ENCODE measurements at places on chromosomes 12 and 14. TPM values are rescaled to one million over a fixed set of nuclear protein-coding genes. Genes with fewer than 3 reads are reported as not detected.
A peak's percentile ranks its signal among the peaks of the same experiment; 100 is the strongest.

- H3K4me1 ChIP-seq: no peaks in the 10 kb centered on the region
- no peak for DNase-seq
- no peak overlapping the region for H3K27ac ChIP-seq
- peaks cover 11% of the 10 kb centered on the region for H3K27me3 ChIP-seq
Measured at GRCh38 chr14:55449116-55449515, 8.7 kb upstream of the TBPL2 start.

DNA sequence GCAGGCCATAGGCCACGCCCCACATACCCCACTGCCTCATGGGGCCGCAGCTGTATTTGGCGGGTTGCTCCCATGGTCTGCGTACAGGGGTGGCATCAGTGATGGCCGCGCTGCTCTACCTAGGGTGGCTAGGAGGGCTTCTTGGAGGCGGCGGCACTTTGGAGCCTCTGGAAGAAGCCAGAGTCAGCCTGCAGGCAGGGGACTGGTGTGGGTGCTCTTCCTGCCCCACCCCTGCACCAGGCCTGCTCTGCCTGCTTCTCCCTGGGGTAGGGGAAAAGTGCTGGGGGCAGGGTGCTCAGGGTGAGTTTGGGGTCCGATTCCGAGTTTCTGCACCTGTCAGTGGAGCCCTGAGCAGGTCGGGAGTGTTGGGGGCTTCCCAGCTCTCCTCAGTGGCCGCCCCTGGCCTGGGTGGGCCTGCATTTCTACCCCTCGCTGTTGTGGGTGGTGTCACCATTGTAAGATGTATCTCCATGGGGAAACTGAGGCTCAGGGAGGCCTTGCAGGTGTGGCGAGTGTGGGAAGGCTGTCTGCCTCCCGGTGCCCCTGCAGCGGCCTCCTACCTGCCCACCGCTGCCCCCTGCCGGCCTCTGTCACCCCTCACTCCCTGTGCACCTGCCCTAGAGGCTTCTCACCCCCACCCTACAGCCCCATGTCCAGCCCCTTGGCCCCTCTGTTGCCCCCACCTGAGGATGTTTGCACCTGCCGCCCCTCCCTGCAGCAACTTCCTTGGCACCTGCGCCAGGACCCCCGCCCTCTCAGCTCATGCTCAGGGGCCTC, 5.5 kb downstream of the CEP170B start:
- DNase-seq: peak; percentile 57
- H3K36me3 ChIP-seq: no peaks in the 10 kb centered on the region
- peaks cover 13% of the 10 kb centered on the region for H3K27me3 ChIP-seq
- H3K4me1 ChIP-seq: peaks cover 10% of the 10 kb centered on the region
- no peak overlapping the region for H3K27ac ChIP-seq

GRCh38 chr14:76953311-76953945, 75.1 kb downstream of the IRF2BPL start:
- peak overlapping the region; percentile 60 for H3K4me3 ChIP-seq
- peak; percentile 76 for DNase-seq
- H3K27me3 ChIP-seq: no peaks in the 10 kb centered on the region
- no peaks in the 10 kb centered on the region for H3K36me3 ChIP-seq
- peak overlapping the region; percentile 87 for H3K27ac ChIP-seq
- peaks cover 78% of the 10 kb centered on the region for H3K4me1 ChIP-seq

DNA sequence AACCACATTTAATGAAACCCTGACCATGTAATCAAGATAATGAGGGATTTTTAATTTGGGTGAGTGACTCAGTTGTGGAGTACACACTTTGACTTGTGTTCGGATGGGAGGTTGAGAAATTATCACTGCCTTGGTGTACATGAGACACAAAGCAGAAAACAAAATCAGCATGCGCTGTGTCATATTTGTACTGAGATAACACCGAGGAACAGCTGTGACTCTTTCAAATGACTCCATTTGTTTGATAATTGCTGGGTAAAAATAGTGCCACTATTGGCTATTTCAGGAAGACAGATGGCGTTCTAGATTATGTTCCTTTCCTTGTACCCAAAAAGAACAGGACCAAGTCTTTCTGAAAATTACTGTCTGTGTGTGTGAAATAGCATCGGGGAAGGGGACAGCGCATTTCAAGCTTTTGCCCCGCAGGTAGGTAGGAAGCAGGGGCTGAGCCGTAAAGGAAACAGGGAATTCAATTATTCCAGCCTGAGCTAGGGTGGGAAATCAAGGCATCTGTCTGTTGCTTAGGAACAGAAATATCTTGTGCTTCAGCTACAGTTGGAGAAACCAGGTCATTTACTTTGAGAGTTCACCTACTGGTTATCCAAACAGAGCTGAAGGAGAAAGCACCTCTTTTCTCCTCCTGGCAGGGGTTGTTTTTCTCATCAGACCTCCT, 114.3 kb downstream of the SNAPC1 start:
- DNase-seq: no peak
- H3K36me3 ChIP-seq: no peaks in the 10 kb centered on the region
- H3K27ac ChIP-seq: no peak overlapping the region
- H3K27me3 ChIP-seq: peaks cover 58% of the 10 kb centered on the region

- no peak overlapping the region for H3K4me3 ChIP-seq
- no peaks in the 10 kb centered on the region for H3K4me1 ChIP-seq
- no peak overlapping the region for H3K27ac ChIP-seq
- DNase-seq: no peak
- peaks cover 2% of the 10 kb centered on the region for H3K27me3 ChIP-seq
Measured at GRCh38 chr12:15819644-15820437, 30.7 kb upstream of the EPS8 start.

DNA sequence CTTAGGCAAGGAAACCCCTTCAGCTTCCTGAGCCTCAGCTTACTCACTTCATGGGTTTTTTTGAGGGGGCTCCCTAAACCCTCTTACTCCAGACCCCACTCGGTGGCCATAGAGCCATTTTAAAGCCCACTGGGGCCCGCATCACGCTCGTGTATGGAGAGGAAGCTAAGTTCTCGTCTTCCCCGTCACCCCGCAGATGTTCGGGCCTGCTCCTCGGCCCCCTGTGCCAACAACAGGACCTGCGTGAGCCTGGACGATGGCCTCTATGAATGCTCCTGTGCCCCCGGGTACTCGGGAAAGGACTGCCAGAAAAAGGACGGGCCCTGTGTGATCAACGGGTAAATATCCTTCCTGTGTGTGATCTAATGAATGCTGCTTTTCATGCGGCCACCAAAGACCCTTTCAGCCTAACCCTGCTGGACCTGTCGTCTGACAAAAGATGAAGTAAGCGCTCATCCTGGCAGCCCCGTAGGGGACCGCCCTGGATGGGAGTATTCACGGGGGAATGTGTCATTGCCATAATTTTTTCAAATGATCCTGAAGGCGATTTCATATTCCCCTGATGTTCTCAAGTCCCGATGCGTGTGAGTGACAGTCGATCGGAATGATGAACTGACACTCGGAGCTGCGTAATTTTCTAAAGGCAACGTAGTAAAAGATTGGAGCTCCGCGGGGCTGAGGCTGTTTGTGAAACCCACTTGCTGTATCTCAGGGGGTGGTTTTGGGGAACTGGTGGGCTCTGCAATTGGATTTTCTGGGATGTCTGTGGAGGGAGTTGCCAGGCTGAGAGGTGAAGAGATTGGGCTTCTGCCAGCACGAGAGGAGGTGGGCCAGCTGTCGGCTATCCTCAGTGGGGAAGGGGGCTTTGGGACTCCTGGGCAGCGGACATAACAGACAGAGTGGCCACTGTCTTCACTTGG, 5.4 kb downstream of the DLK1 start:
- no peak overlapping the region for H3K4me3 ChIP-seq
- H3K4me1 ChIP-seq: no peaks in the 10 kb centered on the region
- no peaks in the 10 kb centered on the region for H3K36me3 ChIP-seq
- peaks cover 22% of the 10 kb centered on the region for H3K27me3 ChIP-seq

Gene SBNO1
- 38.9 TPM for total RNA-seq

- no peak overlapping the region for H3K4me3 ChIP-seq
- no peak overlapping the region for H3K27ac ChIP-seq
- H3K36me3 ChIP-seq: no peaks in the 10 kb centered on the region
- H3K27me3 ChIP-seq: no peaks in the 10 kb centered on the region
- DNase-seq: no peak
Measured at GRCh38 chr12:109847142-109847735, 14.0 kb upstream of the TRPV4 start.

DNA sequence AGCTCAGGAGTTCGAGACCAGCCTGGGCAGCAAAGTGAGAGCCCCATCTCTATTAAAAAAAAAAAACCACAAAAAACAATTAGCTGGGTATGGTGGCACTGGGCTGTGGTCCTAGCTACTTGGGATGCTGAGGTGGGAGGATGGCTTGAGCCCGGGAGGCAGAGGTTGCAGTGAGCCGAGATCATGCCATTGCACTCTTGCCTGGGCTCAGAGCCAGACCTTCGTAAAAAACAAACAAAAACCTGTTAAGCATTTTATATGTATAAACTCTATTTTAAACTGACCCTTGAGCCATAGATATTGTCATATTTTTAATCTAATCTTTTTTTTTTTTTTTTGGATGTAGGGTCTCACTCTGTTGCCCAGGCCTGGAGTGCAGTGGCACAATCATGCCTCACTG, 35.7 kb downstream of the DNM1L start:
- no peaks in the 10 kb centered on the region for H3K27me3 ChIP-seq
- no peak for DNase-seq
- no peaks in the 10 kb centered on the region for H3K4me1 ChIP-seq
- no peak overlapping the region for H3K4me3 ChIP-seq

Gene TXNRD1
- 88.7 TPM for total RNA-seq

Gene ZCRB1
- 46.6 TPM for total RNA-seq

Gene PZP
- not detected for total RNA-seq

Gene FITM1
- 1.4 TPM for total RNA-seq

- H3K4me1 ChIP-seq: no peaks in the 10 kb centered on the region
- H3K27me3 ChIP-seq: no peaks in the 10 kb centered on the region
- H3K4me3 ChIP-seq: no peak overlapping the region
- peaks cover 25% of the 10 kb centered on the region for H3K36me3 ChIP-seq
- no peak for DNase-seq
Measured at GRCh38 chr14:102875652-102876051, 46.8 kb upstream of the AMN start.

GRCh38 chr12:27826076-27826475, 46.0 kb upstream of the MANSC4 start:
- H3K27ac ChIP-seq: no peak overlapping the region
- no peak overlapping the region for H3K4me3 ChIP-seq
- H3K27me3 ChIP-seq: peaks cover 22% of the 10 kb centered on the region
- DNase-seq: no peak
- peaks cover 15% of the 10 kb centered on the region for H3K4me1 ChIP-seq

Gene PRKAB1
- total RNA-seq: 31.7 TPM

Gene C3AR1
- total RNA-seq: 9.1 TPM

DNA sequence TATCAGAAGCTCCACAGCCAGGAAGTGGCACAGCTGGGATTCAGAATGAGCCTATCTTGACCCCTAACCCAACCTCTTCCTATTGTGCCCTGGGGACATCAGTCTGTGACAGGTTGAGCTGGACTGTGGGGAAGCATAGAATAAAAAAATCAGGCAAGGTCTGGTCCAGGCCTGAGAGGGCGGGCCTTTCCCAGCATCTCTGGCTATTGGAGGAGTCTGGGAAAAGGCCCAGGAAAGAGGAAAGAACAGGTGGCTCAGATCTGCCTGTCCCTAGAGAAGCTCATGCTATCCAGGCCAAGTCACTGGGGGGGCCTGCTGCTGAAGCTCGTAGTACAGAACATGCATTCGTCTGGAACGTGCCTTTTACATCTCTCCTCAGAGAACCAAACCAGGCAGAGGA, 100.5 kb downstream of the PPM1H start:
- peaks cover 10% of the 10 kb centered on the region for H3K27me3 ChIP-seq
- no peak overlapping the region for H3K27ac ChIP-seq
- no peak overlapping the region for H3K4me3 ChIP-seq
- DNase-seq: no peak

DNA sequence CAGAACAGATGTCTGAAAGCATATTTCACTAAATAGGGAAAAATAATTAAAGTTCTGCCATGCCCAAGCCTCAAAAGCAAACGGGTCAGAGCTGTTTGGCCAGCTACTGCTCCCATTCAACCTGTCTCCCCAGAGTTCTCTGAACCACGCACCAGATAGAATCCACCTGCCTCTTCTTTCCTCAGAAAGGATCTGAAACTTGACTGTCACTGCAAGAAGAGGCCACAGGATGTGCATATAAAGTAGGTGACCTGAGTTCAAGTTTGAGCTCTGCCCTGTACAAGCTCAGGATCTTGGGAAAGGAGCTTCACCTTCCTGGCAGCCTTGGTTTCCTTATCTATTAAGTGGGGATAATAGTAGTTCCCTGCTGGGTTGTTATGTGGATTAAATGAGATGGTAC, 91.8 kb downstream of the NUAK1 start:
- no peaks in the 10 kb centered on the region for H3K36me3 ChIP-seq
- no peak overlapping the region for H3K4me3 ChIP-seq
- no peaks in the 10 kb centered on the region for H3K4me1 ChIP-seq
- no peak for DNase-seq

DNA sequence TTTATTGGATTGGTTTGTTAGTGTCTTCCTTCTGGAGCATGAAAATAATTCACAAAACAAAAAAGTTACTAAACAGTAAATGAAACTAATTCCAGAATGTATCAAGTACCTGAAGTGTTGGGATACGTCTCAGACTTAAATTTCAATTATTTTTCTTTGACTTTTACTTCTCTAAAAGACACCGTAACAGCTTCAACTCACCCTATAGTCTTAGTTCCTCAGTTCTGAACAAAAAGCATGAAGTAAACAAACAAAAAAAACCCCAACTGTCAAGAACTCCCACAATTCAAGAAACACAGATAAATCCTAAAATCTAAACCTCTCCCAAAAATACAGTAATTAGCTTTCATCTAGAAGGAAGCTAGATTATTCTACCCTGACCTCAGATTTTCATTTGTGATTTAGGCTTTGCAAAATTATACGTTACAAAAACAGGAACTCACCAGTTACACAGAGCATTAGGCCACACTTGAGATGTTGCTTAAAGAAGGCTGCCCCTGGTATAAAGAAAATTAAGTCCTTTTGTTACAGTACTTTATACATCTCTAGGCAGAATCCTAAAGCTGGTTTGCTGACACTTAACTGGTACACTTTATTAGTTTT, 10.2 kb downstream of the HEATR5A start:
- H3K36me3 ChIP-seq: no peaks in the 10 kb centered on the region
- no peak overlapping the region for H3K4me3 ChIP-seq
- H3K4me1 ChIP-seq: peaks cover 5% of the 10 kb centered on the region

Gene PROX2
- total RNA-seq: 0.44 TPM

- H3K27ac ChIP-seq: no peak overlapping the region
- DNase-seq: no peak
- peaks cover 21% of the 10 kb centered on the region for H3K36me3 ChIP-seq
- H3K4me3 ChIP-seq: no peak overlapping the region
Measured at GRCh38 chr14:36317650-36318049, 2.8 kb downstream of the MBIP start.

Gene ACADS
- total RNA-seq: 18.6 TPM

GRCh38 chr12:27614866-27615265, 81.4 kb upstream of the REP15 start:
- H3K27ac ChIP-seq: no peak overlapping the region
- H3K27me3 ChIP-seq: peaks cover 4% of the 10 kb centered on the region
- H3K4me3 ChIP-seq: no peak overlapping the region
- H3K4me1 ChIP-seq: peaks cover 9% of the 10 kb centered on the region

Data from activated CD8-positive, alpha-beta T cell treated with anti-CD3 and anti-CD28 coated beads, Interleukin-2, amount 10 ng/mL, durations not matched to agents 7 days and 5 days (primary cell).